ENCODE measurements at places on chromosomes 3 and 15. TPM values are rescaled to one million over a fixed set of nuclear protein-coding genes. Genes with fewer than 3 reads are reported as not detected.
A peak's percentile ranks its signal among the peaks of the same experiment; 100 is the strongest.

- DNase-seq = no peak
These were observed 2.7 kb downstream of the ARPP21 start for GRCh38 chr3:35641920-35642527.

- peak; percentile 88 for DNase-seq
These were observed 157.6 kb downstream of the NFKBIZ start for GRCh38 chr3:102006812-102007485.

DNA sequence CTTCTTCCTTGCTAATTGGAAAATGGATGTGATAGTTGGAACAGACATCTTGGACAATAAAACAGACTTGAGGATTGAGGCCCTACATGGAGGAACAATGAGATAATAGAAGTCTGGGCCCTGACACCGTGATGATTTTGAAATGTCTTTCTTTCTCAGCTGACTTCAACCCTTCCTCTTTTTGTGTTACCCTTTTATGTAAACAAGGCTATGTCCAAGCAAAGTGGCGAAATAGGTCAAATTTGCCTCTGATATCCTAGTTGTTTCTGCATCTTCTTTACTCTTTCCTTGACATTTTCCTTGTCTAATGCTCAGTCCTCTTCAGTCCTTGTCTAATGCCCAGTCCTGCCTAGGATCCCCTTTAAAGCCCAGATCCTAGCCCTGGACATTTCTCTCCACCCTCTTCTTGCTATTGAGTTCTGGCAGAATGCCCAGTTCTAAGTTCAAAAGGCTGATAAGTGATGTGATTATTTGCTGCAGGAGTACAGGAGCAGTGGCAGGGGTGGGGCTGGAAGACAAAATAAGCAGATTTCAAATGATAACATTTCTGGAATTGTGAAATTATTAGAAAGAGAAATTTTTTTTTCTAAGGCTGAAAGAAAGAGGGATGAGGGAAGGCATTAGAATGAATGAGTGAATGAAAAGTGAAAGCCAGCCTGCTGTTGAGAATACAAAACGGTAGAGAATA lies 6.5 kb upstream of the VPS8 start:
- DNase-seq = no peak

DNA sequence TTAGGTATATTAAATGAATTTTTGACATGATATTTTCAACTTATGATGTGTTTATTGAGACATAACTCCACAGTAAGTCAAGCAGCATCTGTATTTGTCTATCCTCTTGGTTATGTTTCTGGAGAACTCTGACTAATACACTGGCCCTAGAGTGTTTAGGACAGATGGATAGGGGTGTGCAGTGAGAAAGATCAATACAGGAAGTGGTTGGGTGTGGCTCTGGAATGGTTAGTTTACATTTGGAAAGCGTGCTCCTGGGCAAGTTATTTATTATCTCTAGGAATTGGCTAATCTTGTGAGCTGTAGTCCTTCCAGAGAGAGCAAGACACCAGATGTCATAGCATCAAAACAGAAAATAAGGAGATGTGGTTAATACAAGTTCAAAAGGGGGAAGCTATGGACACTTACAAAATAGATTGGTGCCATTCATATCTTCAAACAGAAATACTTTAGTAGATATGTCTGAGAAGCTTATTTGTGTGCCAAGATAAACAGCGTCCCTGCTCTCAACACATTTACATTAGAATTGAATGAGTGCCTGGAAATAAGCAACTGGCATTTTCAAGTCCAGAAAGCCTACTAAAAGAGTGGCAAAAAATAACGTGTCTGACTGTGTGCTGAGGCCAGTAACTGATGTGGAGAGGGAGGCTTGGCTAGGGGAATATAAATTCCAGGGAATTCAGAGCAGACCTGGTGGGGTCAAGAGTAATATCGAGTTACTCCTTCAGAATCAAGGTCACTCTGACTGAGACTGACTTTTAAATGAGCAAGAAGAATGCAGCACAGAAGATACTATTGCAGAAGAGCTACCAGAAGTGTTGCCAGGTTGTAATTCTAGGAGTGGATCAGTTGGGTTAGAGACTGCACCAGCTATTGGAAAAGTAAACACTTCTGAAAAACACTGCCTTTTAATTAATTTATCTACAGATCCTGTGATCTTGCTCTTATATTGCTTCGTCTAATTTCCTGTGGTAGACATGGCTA lies 33.4 kb upstream of the PLAAT1 start:
- DNase-seq = no peak

GRCh38 chr15:85745525-85746150 lies 49.1 kb downstream of the KLHL25 start:
- DNase-seq = no peak

- DNase-seq = no peak
These were observed 56.1 kb downstream of the OSTN start for GRCh38 chr3:191255156-191255555.

- no peak for DNase-seq
These were observed 481.4 kb upstream of the LMCD1 start for GRCh38 chr3:8020047-8020841.

GRCh38 chr15:57205027-57205855 lies 171.1 kb upstream of the CGNL1 start:
- no peak for DNase-seq

DNA sequence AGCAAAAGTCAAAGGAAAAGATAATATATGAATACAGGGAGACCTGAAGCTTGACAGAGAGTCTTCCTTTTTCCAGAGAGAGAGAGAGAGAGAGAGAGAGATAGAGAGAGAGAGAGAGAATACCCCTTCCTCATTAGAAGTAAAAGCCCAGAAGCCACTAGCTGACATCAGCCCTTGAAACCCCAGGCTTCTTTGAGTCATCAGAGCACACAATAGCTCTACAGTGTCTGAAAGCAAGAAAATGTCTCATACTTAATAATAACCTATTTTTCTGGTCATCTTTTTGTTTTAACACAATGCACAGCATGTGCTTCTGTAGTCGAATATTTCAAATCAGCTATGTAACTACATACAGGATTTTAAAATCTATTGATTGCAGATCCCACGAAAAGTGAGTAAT lies 109.2 kb upstream of the NANOGP8 start:
- DNase-seq = peak; percentile 9

GRCh38 chr15:78204351-78205309 lies 29.7 kb downstream of the ACSBG1 start:
- no peak for DNase-seq

- no peak for DNase-seq
These were observed 91.6 kb downstream of the CDIN1 start for GRCh38 chr15:36671017-36671416.

- no peak for DNase-seq
These were observed 78.8 kb downstream of the SOX2 start for GRCh38 chr3:181790561-181790960.

DNA sequence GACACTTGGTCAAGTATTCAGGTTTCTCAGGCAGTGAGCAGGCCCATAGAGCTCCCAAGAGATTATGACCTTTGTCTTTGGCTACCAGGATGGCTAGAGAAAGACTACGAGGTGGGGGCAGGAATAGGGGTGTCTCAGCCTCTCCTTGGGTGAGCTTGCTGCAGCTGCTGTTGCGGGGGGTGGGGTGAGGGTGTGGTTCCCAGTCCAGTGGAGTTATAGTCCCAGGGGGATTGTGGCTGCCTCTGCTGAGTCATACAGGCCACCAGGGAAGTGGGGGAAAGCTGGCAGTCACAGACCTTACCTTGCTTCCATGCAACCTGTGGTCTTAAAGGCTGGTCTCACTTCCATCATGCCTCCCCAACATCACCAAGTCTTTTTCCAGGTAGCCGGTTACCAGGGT lies 31.7 kb downstream of the ATP2C1 start:
- no peak for DNase-seq

The PEAK1 gene
- 9.1 TPM for total RNA-seq

The SNTN gene
- not detected for total RNA-seq

The ACSBG1 gene
- not detected for total RNA-seq

The PRICKLE2 gene
- 6.3 TPM for total RNA-seq

The IL5RA gene
- not detected for total RNA-seq

The B3GNT5 gene
- total RNA-seq = 59.8 TPM

The SLC7A14 gene
- 0.04 TPM for total RNA-seq
